ENCODE measurements at places on chromosomes 1 and 21. TPM values are rescaled to one million over a fixed set of nuclear protein-coding genes. Genes with fewer than 3 reads are reported as not detected.

GRCh38 chr21:29892379-29892778 lies 47.4 kb downstream of the GRIK1 start:
- no peak for DNase-seq

The CFHR2 gene
- not detected for polyA plus RNA-seq

DNA sequence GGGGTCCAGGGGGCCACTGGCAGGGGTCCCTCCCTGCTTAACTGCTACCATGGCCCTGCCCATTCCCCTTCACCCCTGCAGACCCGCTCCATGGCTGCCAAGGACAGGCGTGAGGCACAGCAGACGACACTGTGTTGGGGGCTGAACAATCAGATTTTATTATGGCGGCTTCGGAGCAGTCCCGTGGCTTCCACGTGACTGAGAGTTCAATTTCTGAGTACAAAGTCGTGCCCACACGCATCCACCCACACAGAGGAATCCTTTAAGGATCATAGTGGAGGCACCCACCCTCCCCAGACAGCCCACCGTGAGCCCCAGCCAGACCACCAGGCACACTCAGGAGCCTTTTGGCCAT lies 1.5 kb downstream of the HES5 start:
- no peak for DNase-seq

GRCh38 chr1:154861607-154862094 lies 8.4 kb downstream of the KCNN3 start:
- DNase-seq = no peak

GRCh38 chr1:7550261-7550865 lies 220.7 kb upstream of the VAMP3 start:
- no peak for DNase-seq

The NEK2 gene
- polyA plus RNA-seq = 9.4 TPM

- DNase-seq = no peak
Observed at GRCh38 chr1:162055062-162055461, 14.4 kb upstream of the NOS1AP start.

- DNase-seq = peak; percentile 44
Observed at GRCh38 chr1:200042552-200043335, 15.2 kb downstream of the NR5A2 start.

GRCh38 chr1:61375082-61375880 lies 292.9 kb downstream of the NFIA start:
- no peak for DNase-seq

The CFHR1 gene
- 0.23 TPM for polyA plus RNA-seq

The AKNAD1 gene
- 0.71 TPM for polyA plus RNA-seq

- no peak for DNase-seq
Observed at GRCh38 chr1:11558276-11558675, 79.3 kb downstream of the DISP3 start.

The LCE1D gene
- not detected for polyA plus RNA-seq

GRCh38 chr1:200874694-200875093 lies 1.9 kb downstream of the GPR25 start:
- DNase-seq = no peak

GRCh38 chr1:92901699-92902405 lies 59.4 kb downstream of the DIPK1A start:
- no peak for DNase-seq

DNA sequence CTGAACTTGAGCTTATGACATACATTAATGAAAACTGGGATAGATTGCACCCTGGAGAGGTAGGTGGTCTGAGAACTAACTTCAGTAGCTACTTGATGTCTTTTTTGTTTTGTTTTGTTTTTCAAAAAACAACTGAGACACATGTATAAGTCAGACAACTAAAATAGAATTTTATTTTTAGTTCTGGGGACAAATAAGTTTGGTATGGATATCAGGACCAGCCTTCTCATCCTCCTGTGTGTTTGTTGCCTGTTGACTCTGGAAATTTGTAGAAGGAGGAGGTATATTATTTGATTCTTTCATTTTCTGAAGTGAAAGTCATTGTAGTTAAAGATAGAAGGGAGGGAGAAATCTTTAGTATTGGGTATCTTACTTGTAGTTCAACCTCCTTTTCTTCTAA lies 41.5 kb downstream of the MTF2 start:
- no peak for DNase-seq

DNA sequence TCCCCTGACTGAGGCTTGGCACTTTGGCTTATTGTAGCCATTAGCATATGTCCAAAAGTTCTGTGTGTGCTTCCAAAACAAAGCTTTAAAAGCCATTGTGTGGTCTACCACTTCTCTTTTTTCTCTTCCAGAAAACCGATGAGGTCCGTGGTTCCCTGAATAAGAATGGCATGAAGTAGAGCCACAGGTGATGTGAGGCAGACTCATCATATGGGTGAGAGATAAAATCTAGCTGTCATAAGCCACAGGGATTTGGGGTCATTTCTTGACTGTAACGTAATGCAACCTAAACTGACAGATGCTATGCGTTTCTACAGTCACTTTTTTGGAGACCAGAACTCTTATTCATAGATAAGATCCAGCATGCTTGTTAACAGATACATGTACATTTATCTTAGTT lies 7.0 kb upstream of the GREM2 start:
- DNase-seq = no peak

GRCh38 chr1:241376701-241377100 lies 19.7 kb upstream of the RGS7 start:
- no peak for DNase-seq

- no peak for DNase-seq
Observed at GRCh38 chr1:171655746-171656116, 3.2 kb upstream of the MYOC start.

- peak; percentile 85 for DNase-seq
Observed at GRCh38 chr1:94926126-94926914, 590 bp downstream of the CNN3 start.

GRCh38 chr1:88740784-88741183 lies 56.7 kb downstream of the PKN2 start:
- no peak for DNase-seq

DNA sequence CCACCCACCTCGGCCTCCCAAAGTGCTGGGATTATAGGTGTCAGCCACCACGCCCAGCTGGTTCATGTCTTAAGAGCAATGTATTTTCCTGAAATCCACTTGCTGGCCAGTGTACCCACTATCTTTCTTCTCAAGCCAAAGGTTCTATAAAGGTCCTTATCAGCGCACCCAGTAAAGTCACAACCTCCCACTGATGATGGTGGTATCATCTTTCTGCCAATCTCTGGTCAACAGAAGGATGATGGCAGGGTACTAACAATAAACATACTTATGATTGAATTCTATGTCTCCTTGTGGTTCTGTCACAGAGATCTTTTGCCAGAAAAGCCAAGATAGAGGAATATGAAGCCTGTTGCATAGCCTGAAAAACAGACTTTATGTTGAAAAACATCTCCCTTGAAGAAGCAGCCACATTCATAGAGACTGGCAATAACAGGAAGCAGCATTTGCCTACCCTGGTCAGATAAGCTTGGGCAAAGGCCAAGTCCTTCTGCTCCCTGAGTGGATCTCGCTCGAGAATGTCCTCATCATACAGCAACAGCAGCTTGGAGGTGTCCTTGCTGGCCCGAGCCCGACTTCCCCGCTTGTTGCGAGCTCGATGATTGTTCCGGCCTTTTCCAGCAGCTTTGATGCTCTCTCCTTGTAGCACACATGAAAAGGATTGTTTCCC lies 73.0 kb downstream of the DAP3 start:
- no peak for DNase-seq

Measured in SK-N-SH (cell line).